Activated naive CD4-positive, alpha-beta T cell treated with anti-CD3 and anti-CD28 coated beads, Interleukin-2, amount 50 U/mL, for 72 hours (primary cell): ENCODE measurements at places on chromosomes 4 and X. TPM values are rescaled to one million over a fixed set of nuclear protein-coding genes. Genes with fewer than 3 reads are reported as not detected.
A peak's percentile ranks its signal among the peaks of the same experiment; 100 is the strongest.

Gene SSX1
- not detected for total RNA-seq

Gene GLRA2
- total RNA-seq: not detected

Gene PGAM4
- 0.53 TPM for total RNA-seq

Gene ARHGEF38
- total RNA-seq: not detected

Gene IQSEC2
- total RNA-seq: 0.58 TPM

Gene GAGE1
- not detected for total RNA-seq

Gene XK
- not detected for total RNA-seq

DNA sequence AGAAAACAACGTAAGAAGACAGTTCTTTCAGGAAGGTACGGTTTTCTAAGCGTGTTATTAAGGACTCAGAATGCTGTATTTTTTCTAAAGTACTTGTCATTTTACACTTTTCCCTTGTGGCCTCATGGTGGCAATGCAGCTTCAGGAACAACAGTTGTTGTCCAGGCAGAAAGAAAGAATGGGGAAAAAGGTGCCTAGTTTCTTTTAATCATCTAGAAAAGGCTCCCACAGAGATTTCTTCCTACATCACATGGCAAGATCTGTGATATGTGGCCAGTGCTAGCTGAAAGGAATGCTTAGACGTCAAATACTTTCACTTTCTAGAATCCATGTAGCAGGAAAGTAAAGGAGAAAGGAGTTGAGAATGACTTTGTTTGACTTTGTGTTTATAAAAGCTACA is 49.0 kb upstream of the TRAM1L1 start:
- no peak for DNase-seq

GRCh38 chr4:172721659-172722058 is 447.0 kb upstream of the GALNT7 start:
- DNase-seq: no peak

DNA sequence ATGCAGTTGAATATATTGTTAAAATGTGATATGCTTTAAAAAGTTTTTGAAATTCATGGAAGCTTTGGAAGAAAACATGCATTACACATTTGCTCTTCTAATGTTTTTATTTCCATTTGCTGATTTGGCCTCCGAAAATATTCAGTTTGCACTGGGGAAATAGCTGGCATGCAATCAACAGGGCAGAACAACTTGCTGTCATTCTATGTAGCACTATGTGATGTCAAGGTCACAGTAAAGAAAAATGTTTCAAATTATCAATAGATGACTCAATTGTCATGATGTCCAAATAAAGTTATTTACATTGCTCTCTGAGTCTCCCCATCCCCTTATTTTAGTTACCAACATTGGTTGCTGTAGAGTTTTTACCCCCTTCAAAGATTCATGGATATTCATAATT is 119.2 kb downstream of the TLL1 start:
- DNase-seq: no peak

GRCh38 chrX:151505796-151506195 is 57.7 kb upstream of the PASD1 start:
- DNase-seq: no peak

DNA sequence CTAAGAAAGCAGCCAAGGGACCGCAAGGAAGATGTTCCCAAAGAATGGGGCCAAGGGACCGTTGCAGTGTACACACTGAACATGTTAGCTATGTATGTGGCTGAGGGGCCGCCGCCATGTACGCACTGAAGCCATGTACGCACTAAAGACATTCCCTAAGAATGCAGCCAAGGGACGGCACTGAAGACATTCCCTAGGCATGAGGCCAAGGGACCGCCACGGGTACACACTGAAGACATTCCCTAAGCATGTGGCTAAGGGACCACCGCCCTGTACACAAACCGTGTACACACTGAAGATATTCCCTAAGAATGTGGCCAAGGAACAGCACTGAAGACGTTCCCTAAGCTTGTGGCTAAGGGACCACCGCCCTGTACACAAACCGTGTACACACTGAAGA is 54.0 kb downstream of the DHRSX start:
- DNase-seq: no peak

DNA sequence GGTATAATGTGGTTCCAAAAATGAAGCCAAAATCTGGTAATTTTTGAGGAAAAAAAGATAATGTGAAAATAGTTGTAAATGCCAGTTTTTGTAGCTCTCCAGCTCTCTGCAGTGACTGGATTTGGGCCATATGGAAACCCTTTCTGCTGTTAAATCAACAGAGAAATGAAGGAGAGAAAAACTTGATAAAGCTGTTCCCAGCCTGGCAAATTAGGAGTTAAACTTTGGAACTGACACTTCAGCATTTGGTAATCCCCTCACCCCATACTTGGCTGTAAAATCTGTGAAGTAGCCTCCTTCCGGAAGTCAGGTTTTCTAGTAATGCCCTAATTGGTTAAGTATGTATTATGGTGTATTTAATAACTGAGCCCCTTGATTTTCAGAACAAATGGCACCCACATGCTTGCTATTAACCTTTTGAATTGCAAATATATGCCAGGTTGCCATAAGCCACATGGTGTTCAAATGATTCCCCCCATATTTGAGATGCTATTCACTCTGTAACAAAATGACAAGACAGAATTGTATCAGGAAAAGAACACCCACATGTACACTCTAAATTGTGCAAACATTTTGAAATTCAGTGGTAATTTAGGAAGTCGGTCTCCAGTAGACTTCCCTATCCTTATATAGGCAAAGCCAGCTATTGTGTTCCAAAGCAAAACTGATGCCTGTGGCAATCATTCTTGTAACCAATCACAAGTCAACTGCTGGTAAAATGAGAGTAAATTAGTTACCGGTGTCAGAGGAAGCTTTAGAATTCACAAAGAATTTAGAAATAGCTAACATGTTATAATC is 96.3 kb upstream of the ADAMTS3 start:
- DNase-seq: no peak

- DNase-seq: no peak
Observed at GRCh38 chr4:102620697-102621497, 119.7 kb downstream of the NFKB1 start.

- no peak for DNase-seq
Observed at GRCh38 chr4:113657586-113658233, 103.8 kb downstream of the CAMK2D start.

DNA sequence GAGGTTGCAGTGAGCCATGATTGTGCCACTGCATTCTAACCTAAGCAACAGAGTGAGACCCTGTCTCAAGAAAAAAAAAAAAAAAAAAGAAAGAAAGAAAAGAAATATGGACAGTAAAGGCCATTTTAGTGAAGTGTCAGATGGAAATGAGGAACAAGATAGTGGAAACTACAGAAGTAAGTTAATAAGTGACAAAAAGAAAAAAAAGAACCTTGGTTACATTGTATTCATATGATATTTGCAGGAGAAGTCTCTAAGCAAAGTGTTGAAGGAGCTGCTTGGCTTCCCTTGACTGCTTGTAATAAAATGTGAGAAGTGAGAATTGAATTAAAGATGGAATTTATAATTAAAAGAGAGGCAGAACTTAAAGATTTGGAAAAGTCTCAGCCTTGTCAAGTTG is 73.2 kb downstream of the HOPX start:
- no peak for DNase-seq

GRCh38 chrX:106613277-106613676 is 1.5 kb downstream of the RADX start:
- no peak for DNase-seq

DNA sequence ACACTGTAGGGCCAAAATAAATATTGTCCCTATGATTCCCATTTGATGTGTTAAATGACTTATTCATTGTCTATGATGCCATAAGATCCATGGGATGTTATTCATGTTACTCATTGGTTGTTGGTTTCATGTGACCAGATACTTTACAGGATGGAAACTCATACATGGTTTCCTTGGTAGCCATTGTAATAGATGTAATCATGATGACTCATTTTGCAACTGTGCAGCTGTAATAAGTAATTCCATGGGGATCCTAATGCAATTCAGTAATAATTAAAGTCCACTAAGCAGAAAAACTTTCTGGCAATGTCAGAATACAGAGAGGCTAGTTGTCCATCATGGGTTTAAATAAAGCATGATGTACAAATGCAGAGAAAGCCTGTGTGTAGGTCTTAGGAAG is 389.7 kb upstream of the NR3C2 start:
- DNase-seq: no peak

DNA sequence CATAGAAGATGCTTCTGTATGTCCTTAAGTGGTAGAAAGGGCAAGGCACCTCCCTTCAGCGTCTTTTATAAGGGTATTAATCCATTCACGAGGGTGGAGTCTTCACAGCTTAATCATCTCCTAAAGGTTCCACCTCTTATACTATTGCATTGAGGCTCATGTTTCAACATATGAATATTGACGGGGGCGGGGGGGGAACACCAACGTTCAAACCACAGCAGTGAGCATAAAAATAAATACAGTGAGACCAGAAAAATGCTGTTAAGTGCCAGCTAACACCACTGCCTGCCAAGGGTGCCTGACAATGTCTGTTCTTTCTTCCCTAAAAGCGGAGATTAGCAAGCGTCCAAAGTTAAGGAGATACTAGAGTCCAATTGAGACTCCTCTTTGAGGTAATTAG is 323.3 kb downstream of the STK32B start:
- DNase-seq: no peak

GRCh38 chr4:38049545-38050170 is 89.5 kb downstream of the PTTG2 start:
- DNase-seq: no peak

GRCh38 chr4:168076989-168077725 is 15.2 kb upstream of the ANXA10 start:
- DNase-seq: no peak

DNA sequence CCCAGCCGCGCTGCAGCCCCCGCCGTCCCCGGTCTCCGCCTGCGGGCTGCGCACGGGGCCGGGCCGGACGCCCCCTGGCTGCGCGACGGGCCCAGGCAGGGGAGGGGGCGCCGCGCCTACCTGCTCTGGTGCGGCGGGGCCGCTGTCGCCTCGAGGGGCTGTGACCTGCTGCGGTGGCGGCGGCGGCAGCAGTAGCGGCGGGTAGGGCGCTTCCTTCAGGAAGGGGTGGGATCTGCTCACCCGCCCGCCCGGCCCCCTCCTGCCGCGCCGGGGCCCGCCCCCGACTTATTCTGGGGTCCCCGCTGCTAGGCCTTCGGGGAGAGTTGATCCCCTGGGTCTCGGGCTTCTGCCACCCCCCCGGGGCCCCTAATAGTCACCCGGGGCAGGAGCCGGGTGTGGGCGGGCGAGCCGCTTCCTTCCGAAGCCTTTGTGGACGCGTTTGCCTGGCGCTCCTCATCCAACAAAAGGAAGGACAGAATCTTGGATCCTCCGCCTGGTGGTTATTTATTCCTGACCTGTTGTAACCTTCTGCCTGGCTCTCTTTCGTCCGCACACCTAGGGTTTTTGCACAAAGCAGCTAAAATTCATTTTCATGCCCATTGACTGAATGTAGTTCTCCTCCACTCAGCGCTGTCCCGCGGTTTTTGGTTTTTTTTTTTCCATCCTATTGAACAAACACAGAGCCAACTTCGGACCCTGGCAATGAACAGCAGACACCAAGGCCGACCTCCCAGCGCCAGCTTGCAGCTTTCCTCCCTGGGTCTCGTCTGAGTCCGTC is at the start of gene TMEM150C:
TSS of gene TMEM150C (minus strand) at position 203 of the 778 bp plus-strand sequence. CDS start 57,331 bp downstream, outside the sequence.
- DNase-seq: no peak

DNA sequence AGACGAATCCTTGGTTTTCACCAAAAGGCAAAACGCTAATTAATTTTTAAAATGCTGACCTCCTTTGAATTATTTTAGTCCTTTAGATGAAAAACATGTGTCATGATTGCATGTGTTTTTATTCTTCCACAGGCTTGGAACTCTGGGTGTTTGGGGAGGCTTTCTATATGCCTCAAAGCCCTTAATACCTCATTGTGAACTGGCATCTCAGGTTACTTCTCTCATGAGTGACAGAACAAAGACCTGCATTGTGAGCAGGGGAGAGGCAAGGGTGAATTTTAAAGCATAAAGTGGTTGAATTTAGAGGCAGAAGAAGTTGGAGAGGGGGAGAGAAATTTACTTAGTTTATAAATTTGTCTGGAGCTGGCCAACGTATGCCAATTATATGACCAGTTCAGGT is 119.5 kb downstream of the ARSF start:
- DNase-seq: no peak

GRCh38 chr4:141871086-141871770 is 234.8 kb downstream of the IL15 start:
- DNase-seq: no peak

DNA sequence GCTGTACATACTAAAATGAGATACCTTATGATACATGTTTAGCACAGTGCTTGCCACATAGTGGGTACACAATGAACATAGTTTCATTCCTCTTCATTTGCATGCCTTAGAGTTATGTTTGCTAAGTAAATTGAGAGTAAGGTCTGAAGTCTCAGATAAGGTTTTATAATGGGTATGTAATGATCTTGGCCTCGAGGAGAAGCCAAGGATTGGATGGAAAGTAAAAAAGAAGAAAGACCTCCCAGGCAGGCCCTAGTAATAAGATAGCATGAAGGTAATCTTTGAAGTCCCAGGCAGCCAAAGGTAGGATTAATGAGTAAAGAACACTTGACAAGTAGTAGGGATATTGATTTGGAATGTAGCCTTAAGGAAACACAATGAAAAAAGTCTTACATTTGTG is 55.8 kb upstream of the TSPAN7 start:
- DNase-seq: no peak

GRCh38 chr4:155179216-155179615 is 29.2 kb upstream of the NPY2R start:
- no peak for DNase-seq

DNA sequence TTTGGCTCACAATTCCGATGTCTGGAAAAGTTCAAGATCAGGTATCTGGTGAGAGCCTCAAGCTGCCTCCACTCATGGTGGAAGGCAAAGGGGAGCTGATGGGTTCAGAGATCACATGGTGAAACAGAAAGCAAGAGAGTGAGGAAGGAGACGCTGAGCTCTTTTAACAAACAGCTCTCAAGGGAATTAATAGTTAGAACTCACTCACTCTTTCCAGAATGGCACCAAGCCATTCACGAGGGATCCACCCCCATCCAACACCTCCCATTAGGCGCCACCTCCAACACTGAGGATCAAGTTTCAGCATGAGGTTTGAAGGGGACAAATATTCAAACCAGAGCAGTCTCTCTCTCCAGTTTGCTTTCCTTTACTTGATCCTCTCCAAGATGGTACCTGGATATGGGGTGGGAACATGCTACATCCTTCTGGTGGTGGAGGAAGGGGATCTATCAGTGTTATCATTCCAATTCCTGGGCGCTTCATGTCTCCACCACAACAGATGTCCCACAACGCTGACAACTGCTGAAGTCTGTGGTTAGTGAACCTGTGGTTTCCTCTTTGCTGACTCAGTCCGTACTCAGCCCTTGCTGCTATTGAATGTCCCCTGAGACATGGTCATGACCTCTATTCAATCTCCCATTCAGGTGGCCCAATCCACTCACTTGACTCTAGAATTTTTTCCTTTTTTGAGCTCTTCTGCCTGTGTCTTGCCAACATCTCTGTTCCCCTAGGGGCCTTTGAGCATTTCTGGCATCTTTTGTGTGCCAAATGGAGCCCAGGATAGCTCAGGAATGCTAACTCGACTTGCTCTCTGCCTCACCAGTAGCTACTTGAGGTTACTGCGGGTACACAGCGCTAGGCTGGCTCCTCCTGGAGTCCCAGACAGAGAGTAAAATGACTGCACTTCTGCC is 395.2 kb downstream of the MID1IP1 start:
- peak; percentile 25 for DNase-seq
